Suppressor macrophage treated with lipopolysaccharide for 1 hour (primary cell): ENCODE measurements at places on chromosomes 4 and X.

DNA sequence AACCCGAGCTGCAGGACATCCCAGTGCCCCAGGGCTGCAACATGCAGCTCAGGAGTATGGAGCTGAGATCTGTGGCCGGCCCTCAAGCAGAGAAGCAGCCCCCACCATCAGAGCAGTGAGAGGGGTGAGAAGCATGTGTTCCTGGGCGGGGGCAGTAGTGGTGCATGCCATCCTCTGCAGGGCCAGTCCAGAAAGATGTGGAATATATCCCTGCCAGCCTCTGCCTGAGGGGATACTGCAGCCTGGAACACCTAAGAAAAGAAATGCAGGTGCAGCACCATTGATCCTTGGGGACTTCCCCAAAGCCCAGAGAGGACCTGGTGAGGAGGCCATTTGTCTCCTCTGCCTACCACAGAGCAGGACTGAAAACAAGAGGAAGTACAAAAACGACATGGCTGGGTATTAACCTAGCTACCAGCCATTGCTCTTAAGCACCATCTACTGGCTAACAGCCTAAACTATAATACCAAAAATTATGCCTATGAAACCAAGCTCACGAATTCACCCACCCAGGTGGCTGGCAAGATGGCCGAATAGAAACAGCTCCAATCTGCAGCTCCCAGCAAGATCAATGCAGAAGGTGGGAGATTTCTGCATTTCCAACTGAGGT is 158.8 kb downstream of the ADGRA3 start:
- DNase-seq: no peak

GRCh38 chr4:25800245-25800644 is 62.5 kb downstream of the SEL1L3 start:
- peak; percentile 4 for DNase-seq

GRCh38 chr4:53043891-53044650 is 182.0 kb downstream of the RASL11B start:
- DNase-seq: no peak

DNA sequence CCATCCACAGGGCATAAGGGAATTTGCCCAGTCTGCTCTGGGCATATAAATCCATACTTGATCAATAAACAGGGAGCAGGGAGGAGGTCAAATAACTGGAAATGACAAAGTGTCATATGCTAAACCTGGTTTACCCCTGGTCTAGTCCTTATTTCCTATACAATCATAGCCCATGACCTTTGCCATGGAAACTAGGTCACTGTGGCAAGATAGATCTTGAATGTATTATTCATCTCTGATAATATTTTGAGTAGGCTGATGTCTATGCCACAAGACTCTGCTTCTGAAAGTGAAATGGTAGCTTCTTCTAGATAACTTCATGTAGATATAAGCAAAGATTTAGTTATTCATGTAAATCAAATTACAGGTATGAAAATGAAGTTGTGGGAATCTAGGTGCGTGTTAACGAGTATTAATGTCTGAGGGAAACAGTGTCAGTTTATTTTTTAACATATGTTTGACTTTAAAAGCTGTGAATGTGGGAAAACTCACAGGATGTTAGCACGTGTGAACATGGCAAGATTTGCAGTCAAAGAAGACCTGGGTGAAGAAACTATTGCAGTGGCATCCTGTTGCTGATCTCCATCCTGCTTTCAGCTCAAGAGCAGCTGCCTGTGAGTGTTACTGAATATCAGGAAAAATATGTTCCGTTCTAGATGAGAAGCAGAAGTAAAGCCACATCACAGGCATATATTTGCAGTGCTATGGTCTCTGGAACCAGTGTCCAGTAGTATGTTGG is 81.8 kb upstream of the NDP start:
- DNase-seq: no peak

- no peak for DNase-seq
These were observed 260.2 kb downstream of the UNC5C start for GRCh38 chr4:95288552-95288951.

- DNase-seq: no peak
These were observed 374.1 kb upstream of the CXorf51B start for GRCh38 chrX:146435472-146435871.

- no peak for DNase-seq
These were observed 2.9 kb downstream of the NDST4 start for GRCh38 chr4:115110191-115111181.

- no peak for DNase-seq
These were observed 29.3 kb downstream of the SH3RF1 start for GRCh38 chr4:169241464-169241863.
